ENCODE measurements at places on chromosomes 6 and 20. TPM values are rescaled to one million over a fixed set of nuclear protein-coding genes. Genes with fewer than 3 reads are reported as not detected.

- no peak for DNase-seq
Measured at GRCh38 chr20:20824924-20825584, 112.6 kb upstream of the RALGAPA2 start.

DNA sequence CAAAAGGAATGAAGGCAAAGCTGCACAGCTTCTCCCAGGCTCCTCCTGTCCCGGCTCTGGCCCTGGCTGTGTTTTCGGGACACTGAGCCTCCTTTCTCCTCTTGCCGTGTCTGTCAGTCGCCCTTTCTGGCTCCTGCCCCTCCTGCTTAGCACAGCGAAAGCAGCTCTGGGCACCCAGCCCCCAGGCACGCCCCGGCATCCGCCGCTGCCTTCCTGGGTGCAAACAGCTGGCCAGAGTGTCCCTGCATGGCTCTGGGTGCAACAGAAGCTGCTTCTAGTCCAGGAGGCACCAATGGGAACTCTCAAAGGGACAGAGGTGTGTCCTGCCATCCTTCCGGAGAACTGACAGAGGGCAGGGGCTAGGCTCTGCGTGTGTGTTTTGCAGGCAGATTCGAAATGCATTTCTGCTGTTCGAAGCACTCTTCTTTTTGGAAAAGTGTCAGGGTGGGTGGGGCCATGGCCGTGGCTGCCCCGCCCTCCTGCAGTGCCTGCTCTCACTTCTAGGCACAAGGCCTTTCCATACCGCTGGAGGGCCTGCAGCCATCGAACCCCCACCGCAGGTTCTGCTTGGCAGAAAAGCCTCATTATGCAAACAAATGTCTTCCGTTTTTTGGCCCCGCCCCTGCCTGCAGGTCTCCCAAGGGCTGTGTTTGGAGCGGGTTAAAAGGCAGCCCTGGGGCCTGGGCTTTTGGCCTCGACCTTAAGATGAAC, 15.5 kb downstream of the COL9A3 start:
- DNase-seq = no peak

- no peak for DNase-seq
Measured at GRCh38 chr6:35091346-35092083, 49.6 kb downstream of the TCP11 start.

DNA sequence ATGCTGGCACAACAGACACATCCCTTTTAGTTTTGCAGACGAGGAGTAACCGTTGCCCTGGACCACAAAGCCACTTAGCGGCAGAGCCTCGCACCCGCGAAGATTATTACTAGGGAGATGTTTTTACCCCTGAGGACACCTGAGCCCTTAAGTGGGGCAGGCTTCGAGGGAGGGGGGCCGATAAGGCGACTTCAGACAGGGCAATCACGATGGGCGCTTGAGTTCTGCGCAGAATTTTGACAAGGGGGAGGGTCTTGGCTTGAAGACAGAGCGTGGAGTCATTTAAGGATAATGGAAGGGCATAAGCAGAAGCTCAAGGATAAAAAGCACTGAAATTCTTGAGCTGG, 650 bp upstream of the TTK start:
- peak; percentile 1 for DNase-seq

- no peak for DNase-seq
Measured at GRCh38 chr6:157302736-157303135, 20.6 kb downstream of the TMEM242 start.

DNA sequence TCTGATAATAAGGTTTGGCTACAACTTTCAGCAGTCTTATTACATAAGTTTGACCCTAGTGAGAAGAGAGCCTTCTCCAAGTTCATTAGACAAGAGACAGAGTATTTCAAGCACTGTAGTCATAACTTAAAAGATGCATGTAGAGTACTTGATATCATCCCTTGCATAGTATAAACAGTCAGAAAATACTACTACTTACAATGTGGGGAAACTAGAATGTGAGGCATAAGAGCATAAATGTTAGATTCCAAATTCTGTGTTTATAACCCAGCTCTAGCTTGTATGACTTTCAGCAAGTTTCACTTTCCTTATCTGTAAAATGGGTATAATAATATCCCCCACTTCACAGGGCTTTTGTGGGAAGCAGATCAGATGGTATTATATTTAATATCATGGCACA, 56.8 kb upstream of the TMEM200A start:
- DNase-seq = no peak

The SIRPB1 gene
- total RNA-seq = not detected

DNA sequence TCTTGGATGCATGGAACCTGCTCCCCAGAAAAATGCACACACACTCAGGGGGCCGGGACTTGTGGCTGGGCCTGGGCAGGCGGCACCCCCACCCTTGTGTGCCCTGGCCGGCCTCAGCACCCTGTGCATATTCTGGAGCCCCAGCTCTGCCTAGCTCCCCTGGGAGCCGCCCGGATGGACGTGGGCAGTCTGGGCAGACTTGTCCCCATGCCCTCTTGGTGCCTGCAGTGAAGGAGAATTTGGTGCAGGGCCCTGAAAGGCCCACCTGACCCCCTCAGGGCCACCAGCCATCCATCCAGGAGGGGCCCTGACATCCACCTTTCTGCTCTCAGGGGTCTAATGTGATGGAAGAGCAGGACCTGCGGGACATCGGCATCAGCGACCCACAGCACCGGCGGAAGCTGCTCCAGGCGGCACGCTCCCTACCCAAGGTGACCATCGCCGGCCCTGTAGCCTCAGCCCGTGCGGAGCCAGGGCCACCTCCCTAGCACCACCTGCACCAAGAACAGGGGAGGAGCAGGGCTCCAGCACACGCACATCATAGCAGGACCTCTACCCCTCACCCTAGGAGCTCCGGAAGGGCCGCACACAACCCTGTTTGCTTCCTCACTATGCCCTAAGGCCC, 62.8 kb downstream of the TCP11 start:
- DNase-seq = no peak

DNA sequence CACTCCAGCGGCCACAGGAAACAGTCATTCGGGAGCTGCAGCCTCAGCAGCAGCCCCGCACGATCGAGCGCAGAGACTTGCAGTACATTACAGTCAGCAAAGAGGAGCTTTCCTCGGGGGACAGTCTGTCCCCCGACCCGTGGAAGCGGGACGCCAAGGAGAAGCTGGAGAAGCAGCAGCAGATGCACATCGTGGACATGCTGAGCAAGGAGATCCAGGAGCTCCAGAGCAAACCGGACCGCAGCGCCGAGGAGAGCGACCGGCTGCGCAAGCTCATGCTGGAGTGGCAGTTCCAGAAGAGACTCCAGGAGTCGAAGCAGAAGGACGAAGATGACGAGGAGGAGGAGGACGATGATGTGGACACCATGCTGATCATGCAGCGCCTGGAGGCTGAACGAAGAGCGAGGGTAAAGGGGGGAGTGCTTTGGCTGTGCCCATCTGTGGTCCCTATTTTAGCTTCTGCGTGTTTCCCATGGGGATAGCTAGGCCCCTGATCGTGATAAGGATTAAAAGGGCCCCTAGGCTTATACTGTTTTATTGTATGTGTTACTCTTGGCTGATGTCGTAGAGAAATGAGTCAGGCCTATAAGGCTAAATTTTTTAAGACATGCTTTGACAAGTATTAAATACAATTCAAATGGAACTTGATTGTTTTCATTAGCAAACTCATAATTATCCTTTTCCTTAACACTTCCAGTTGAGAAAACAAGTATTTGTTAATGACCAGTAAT, 45.5 kb upstream of the KIF25 start:
- no peak for DNase-seq

DNA sequence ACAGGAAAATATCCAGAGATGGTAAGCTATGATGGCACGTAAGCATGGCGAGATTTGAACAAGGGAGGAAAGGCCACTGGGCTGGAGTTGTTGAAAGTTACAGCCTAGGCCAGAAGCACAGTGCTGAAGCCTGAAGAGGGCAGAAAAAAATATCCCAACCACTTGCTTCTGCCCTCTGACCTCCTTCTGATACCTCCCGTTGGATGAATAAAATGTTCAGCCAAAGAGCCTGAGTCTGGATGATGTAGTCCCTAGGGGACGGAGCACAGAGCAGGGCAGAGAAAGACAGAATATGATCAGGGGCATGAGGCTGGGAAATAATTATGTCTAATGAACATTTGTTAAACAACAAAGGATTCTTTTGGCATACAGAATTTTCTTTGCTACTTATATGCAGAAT, 19.7 kb downstream of the KLHL31 start:
- DNase-seq = no peak

The SEC63 gene
- total RNA-seq = 112 TPM

- no peak for DNase-seq
Measured at GRCh38 chr20:41004531-41005360, 23.9 kb upstream of the TOP1 start.

GRCh38 chr6:79267128-79267527, 32.6 kb upstream of the HMGN3 start:
- DNase-seq = no peak

DNA sequence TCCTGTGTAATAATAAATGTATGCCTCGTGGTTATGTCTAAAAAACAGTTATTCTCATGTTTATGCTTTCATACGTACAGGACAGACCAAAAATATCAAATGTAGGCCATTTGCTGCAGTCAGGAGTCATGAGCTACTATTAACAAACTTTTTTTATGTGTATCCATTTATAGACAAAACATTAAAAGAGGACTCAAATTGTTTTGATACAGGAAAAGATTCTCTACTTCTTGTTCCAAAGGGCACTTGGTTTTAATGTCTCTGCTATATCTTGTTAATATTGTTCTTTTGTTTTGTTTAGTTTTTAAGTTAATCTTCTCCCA, 155.2 kb downstream of the ZDHHC14 start:
- DNase-seq = no peak

The FAM83D gene
- total RNA-seq = 13.6 TPM

The IL20RA gene
- not detected for total RNA-seq

DNA sequence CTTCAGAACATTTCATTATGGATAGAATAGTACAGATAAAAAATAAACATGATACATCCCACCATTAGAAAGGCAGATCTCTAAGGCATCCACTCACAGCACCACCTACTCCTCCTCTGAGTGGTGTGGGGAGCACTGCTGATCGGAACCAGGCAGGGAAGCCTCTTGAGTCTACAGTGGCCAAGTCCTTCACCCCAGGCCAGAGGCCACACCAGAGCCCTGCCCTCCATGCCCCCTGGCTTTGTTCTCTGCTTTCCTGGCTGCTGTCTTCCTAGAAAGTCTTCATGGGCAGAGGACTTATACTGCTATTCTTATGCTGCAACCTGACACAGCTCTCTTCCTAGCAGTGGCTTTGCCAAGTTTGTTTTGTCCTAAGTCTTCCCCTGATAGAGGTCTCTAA, 201.8 kb upstream of the THBS2 start:
- no peak for DNase-seq

- no peak for DNase-seq
Measured at GRCh38 chr6:95847061-95847460, 168.7 kb upstream of the FUT9 start.

The ZSCAN12 gene
- 2.2 TPM for total RNA-seq

GRCh38 chr6:137165375-137166246, 7.8 kb downstream of the IL22RA2 start:
- DNase-seq = peak; percentile 26

- DNase-seq = no peak
Measured at GRCh38 chr6:113980937-113981554, 10.1 kb upstream of the HDAC2 start.

DNA sequence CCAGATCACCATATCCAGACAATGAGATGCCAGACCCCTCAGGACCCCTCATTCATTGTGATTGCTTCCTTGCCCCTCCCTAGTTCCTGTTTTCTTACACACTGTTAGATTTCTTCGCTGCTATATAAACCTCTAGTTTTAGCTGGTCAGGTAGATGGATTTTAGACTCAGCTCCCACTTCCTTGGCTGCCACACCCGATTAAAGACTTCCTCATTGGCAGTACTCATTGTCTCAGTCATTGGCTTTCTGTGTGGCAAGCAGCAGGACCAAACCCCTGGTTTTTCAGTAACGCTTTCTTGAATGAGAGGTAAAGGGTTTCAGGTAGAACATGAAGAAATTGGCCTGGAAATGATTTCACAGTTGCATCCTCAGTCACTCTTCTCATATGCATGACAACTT, 47.9 kb downstream of the QRSL1 start:
- DNase-seq = no peak

DNA sequence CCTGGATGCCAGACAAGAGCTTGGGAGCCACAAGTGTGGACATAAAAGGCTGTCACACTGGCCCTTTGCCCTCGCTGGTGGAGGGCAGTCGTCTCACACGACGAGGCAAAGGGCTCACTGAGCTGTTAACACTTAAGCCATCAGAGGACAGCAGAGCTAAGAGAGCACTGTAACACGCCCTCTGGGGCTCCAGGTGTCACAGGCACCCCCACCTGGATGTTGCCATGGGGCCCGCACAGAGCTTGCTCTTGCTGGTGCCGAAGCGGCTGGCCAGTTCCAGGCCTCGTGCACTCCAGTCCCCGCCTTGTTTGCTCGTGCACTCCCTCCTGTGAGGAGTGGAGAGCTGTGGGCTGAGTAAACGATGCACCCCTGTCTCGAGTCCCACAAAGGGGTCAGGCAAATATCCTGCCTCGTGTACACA, 37.4 kb downstream of the SLC35D3 start:
- no peak for DNase-seq

All from HFFc6 (cell line).